ENCODE measurements at places on chromosomes 13 and 19.

- DNase-seq: peak; percentile 74
These were observed 10.7 kb downstream of the ABHD8 start for GRCh38 chr19:17292301-17293074.

GRCh38 chr13:91701975-91702374 is 303.6 kb downstream of the GPC5 start:
- no peak for DNase-seq

- DNase-seq: no peak
These were observed 175.4 kb upstream of the RFC3 start for GRCh38 chr13:33642374-33643065.

- no peak for DNase-seq
These were observed 49.8 kb downstream of the KATNAL1 start for GRCh38 chr13:30257468-30258099.

GRCh38 chr13:109627649-109628048 is 158.7 kb downstream of the IRS2 start:
- DNase-seq: no peak

GRCh38 chr13:45833663-45834375 is 17.7 kb downstream of the SIAH3 start:
- no peak for DNase-seq

DNA sequence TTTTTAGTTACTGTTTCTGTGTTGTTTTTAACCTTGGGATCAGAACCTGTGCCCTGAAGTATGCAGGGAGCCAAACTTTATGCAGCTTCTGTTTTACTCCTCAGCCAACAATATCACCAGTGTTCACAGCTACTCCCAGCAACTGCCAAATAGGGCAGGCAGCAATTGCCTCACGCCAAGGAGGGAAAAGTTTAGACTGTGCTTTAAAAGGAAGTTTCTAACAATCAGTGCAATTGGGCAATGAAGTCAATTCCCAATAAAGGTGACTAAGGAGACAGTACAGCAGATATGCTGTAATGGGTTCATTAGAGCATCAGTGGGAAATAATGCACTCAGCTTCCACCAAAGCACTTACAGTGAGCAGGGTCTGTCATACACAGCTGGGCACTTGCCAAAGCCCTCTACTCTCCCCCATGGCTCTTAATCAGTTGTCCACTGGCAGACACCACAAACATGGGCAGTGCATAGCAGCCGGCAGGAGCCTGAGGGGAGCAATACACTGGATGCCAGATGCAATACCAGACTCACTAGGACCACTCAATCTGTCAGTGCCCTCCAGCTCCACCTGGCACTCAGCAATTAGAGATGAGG is 19.3 kb downstream of the ENOX1 start:
- no peak for DNase-seq

GRCh38 chr19:42250666-42251531 is 4.0 kb downstream of the ERF start:
- DNase-seq: no peak

DNA sequence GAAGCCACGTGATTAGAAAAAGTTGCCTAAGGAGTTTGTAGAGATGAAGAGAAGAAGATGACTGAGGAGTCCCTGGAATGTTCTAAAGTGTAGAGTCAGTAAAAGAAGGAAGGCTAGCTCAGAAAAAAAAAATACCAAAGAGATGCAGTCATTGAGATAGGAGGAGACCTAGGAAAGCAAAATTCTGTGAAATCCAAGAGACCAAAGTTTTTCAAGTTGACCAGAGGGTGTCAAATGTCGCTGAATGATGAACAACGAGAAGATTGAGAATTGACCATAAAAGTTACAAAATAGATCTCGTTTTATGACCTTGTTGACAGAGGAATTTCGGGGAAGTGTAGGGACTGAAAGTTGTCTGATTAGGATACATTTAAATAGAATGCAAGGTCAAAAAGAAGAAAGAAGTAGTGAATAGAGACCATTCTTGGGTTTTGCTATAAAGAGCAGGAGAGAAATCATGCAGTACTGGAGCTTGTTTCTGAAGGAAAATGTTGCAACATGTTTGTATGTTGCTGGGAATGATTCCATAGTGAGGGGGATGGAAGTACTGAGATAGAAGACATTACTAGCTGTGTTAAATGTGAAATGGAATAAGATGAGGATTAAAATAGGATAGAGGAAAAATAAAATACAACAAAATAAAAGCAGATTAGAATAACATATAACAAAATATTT is 30.2 kb upstream of the HTR2A start:
- no peak for DNase-seq

GRCh38 chr13:49371943-49372613 is 71.8 kb downstream of the CAB39L start:
- no peak for DNase-seq

DNA sequence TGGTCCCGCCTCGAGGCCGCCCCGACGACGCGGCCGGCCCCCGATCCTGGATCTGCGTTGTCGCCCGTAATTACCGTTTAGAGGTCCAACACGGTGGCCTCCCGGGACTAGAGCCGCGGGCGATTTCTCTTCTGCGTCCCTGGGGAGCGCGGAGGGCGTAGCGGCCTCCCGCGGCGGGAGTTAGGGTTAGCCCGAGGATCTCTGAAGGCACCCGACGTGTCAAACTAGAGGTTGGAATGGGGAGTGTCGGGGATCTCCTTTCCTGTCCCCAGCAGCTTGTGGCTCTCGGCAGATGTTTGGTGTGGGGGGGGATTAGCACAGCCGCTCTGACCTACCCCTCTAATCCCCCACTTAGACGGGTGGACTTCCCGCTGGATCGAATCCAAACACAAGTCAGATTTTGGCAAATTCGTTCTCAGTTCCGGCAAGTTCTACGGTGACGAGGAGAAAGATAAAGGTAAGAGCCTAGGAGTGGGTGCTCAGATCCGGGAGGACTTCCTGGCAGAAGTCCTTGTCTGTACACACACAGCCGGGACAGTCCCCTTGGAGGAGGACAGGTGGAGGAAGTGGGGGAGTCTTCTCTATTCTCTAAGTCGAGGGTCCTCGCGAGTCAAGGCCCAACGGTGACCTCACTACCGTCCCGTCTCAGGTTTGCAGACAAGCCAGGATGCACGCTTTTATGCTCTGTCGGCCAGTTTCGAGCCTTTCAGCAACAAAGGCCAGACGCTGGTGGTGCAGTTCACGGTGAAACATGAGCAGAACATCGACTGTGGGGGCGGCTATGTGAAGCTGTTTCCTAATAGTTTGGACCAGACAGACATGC is 581 bp downstream of the CALR start:
- no peak for DNase-seq

Data from stimulated activated CD8-positive, alpha-beta memory T cell treated with anti-CD3 and anti-CD28 coated beads, Interleukin-15, amount 100 ng/mL, for 48 hours (primary cell).